NCI-H2081 treated with DMSO at 0.1 percent for 48 hours (cell line): ENCODE measurements at places on chromosomes 2 and 18.

DNA sequence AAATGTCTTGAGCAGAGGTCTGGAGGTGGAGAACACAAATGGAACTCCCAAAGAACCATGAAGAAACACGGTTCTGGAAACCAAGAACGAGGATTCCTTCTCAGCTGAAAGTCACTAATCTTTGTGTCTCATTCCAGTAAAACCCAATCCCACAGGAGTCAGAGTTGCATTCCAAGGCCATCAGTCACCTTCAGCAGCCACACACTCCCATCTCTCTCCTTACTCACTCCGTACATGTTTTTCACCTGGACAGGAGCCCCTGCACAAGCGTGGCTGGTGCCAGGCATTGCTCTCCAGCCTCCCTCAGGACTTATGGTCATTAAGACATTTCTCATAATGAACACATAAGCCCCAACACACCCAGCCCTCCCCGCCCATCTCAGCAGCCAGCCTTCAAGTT is 175.4 kb upstream of the SIX2 start:
- no peak for DNase-seq

- no peak for DNase-seq
Observed at GRCh38 chr2:37156071-37156856, 516 bp downstream of the EIF2AK2 start.

- no peak for DNase-seq
Observed at GRCh38 chr2:47272905-47273758, 118.0 kb upstream of the STPG4 start.

DNA sequence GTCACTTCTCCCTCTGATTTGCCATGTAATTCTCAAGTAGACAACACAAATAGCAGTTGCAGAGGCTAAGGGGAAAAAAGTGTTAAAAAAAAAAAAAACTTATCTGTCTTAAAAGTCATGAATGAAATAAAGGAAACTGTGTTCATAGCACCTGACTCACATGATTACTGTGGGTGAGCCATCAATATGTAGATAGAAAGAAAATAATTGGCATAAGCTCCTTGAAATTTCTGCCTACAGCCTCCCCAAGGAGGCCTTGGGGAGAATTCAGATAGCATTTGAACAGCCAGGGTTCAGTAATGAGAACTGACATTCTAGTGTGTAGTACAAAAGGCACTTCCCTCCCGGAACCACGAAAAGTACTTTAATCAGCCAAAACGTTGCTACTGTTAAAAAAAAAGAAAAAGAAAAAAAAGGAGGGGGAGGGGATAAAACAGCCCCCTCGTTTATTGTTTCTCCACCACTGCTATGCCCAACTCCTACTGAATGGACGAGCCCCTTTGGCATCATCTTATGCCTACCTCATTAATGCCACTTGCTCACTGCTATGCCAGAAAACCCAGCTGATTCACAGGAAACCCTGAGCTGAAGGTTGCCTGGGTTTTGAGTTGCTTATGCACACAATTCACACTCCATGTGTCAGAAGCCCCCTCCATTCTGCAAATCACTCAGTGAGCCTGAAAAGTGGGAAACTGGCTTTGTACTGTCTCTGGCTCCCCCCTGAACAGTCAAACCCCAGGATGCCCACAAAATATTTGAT is 65.5 kb upstream of the KLF7 start:
- no peak for DNase-seq
